ENCODE measurements at places on chromosomes 1 and 21.

- DNase-seq: no peak
Observed at GRCh38 chr1:1048765-1049164, 25.3 kb downstream of the RNF223 start.

GRCh38 chr1:92117526-92117925, 37.4 kb downstream of the BTBD8 start:
- DNase-seq: no peak

DNA sequence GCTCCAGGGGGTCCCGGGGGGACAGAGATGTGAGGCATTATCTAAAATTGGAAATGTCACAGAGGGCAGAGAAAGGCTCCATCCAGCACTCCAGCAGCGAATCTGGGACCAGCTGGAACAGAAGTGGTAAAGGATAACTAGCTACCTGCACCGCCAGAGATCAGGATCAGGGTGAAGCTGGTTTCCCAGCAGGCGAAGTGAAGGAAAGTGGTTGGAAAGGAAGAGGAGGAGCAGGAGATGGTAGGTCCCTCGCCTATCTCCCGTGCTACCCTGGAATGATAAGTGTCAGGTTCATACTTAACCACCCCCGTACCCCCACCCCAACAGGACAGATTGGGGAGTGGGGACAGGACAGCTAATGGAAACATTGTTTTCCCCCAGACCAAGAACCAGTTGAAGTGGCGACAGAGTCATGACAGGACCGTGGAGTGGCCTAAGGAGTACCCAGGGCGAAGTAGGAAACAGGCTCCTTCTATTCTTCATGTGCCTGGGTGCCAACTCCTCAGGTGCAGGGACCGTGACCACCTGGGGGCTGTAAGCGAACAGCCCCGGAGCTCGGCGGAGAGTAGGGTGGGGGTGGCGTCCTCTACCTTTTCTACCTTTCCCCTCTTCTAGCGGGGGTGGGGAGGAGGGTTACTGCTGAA, 717 bp downstream of the B4GALT3 start:
- DNase-seq: no peak

GRCh38 chr1:212656730-212657129, 42.9 kb downstream of the BATF3 start:
- DNase-seq: no peak

DNA sequence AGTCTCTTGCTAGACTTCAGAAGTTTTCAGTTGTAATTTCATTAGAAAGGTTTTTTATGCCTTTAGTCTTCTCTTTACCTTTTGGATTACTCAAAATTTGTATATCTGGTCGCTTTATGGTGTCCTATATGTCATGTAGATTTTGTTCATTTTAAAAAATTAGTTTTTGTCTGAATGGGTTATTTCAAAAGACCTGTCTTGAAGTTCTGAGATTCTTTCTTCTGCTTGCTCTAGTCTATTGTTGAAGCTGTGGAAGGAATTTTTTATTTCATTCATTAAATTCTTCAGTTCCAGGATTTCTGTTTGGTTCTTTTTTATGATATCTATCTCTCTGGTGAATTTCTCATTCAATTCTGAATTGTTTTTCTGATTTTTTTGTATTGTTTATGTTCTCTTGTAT, 46.5 kb upstream of the GCLM start:
- DNase-seq: no peak

GRCh38 chr1:101073836-101074235, 48.3 kb upstream of the DPH5 start:
- DNase-seq: no peak

- DNase-seq: no peak
Observed at GRCh38 chr1:45660336-45660735, 26.0 kb downstream of the GPBP1L1 start.

- DNase-seq: no peak
Observed at GRCh38 chr1:32331549-32331948, 4.5 kb downstream of the MARCKSL1 start.

Measured in CD4-positive, alpha-beta T cell treated with Interferon alpha-2 for 1 hour (primary cell).